Erythroblast (primary cell): ENCODE measurements at places on chromosomes 16 and 17.
A peak's percentile ranks its signal among the peaks of the same experiment; 100 is the strongest.

DNA sequence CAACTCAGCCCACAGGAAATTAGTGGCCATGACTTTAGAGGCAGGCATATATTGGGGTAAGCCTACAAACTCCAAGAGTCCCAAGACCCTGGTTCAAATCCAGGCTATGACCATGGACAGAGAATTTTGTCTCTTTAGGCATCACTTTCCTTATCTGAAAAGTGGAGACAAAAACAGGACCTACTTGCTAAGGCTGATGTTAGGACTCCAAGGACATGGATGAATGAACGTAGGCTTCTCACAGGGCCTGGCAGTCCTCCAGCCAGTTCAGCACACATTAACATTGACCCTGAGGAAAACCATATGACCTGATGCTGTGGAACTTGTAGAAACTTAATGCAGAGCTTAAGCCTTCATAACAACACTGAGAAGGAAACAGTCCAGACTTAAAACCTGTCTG lies 1.4 kb downstream of the FKBP10 start:
- no peak for DNase-seq

DNA sequence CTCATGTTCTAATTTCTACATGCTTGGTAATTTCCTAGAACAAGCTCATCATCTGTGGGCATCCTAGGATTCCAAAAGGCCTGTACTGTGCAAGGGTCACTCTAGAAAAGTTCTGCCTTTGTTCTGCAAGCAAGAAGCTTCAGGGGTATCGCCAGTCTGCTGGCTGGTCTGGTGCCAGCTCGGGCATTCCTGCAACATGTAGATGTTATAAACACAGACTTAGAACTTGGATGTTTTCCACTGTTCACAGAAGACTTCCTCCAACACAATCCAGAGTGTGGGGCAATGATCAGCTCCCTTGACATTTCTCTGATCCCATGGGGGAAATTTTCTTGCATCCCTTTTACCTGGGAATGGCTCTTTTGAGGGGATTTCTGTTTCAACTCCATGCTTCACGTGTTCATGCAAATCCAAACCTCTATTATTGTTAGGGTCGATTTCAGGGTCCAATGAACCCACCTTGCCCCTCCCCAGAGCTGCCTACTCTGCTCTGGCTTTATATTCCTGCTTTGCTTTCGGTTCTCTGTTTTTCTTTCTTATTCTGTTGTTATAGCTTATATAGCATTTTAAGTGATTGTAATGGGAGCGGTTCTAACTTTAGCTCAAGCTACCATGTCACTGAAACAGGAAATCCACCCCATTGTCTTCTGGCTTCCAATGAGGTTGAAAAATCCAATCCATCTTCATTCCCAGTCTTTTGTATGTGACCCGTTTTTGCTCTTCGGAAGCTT lies 25.3 kb downstream of the UBE2O start:
- no peak for DNase-seq

- DNase-seq: peak; percentile 67
These were observed 13.2 kb upstream of the CLUH start for GRCh38 chr17:2724784-2725164.

DNA sequence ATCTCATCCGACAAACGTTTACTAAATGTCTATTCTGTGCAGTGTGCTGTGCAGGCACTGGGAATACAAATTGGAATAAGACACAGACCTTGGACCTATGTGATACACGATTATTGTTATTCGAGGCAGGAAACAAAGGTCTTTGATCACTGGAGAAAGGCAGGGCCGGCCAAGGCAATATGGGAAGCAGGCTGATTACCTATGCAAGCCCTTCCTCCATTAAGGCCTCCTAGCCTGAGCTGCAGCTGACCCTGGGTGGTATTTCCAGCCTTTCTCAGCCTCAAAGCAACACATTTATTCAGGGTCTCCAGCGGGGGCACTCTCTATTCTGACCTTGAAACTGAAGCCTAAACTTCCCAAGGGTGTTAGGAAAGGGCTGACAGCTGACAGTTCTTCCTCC lies 13.4 kb downstream of the ST6GALNAC1 start:
- DNase-seq: no peak

DNA sequence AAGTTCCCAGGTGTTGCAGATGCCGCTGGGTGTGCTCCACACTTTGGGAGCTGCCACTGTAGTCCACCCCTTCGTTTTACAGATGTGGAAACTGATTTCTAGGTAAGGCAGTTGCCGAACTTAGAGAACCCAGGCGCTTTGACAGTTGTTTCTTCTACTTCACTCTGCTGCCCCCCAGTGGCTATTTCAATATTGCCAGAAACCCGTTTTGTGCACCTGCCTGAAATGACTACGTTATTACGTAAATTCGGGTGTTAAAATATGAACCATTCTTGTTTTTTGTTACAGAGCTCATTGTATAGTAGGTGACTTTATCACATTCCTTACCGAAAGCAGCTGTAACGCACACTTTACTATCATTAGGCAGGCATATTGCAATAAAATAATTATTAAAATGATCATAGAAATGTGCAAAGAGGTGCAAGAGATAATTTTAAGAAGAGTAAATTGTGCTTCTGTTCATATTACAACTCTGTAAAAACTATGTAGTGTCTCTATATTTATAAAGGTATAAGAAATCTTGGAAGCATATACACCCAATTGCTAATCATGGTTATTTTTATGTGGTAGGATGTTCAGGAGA lies 44.9 kb downstream of the OTOA start:
- peak; percentile 64 for DNase-seq

GRCh38 chr16:90044111-90044551 lies 24.9 kb upstream of the DBNDD1 start:
- DNase-seq: no peak

DNA sequence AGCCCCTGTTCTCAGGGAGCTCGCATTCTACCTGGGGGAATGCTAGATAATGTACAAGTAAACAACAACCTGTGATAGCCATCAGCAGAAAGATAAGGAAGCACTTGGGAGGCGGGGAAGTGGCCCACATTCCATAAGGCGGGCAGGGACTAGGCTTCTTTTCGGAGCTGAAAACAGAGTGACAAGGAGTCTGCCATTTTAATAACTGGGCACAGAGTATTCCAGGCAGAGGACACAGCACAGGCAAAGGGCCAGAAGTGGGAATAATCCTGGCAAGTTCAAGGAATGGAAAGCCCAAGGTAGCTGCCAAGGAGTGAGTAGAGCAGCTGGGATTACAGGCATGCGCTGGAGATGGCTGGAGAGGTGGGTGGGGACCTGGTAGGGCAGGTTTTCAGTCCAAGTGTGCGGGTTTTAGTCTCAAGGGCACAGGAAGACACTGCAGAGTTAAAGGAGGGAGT lies 24.3 kb downstream of the USP43 start:
- no peak for DNase-seq

DNA sequence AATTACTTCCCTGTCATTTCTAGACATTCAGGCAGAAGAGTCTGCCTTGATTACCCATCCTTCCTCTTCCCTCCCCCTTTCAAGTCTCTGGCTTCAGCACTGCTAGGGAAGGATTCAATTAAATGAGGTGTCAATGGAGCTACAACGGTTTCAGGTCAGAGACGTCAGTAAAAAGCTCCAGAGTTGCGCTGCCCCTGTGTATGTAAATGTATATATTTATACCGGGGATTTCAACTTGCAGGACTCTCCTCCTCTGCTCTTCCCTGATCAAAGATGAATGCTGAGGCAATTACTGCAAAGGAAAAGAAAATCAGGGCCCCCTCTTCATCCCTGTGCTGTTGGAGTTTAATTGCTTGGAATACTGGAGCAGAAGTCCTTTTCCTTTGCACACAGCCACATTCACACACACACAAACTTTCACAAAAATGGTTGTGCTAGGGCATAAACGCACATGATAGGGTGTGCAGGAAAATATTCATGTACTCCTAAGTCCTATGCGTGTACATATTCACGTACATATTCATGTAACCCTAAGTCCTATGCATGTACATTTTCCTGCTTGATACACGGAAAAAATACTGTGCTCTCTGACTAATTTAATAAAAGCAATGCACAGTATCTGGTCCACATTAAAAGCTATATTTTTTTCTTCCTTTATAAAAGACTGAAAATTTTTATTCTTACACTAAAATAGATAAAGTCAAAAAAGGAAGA lies 129.7 kb upstream of the PMFBP1 start:
- no peak for DNase-seq

- no peak for DNase-seq
These were observed 153.7 kb downstream of the RPTOR start for GRCh38 chr17:80698297-80698696.

DNA sequence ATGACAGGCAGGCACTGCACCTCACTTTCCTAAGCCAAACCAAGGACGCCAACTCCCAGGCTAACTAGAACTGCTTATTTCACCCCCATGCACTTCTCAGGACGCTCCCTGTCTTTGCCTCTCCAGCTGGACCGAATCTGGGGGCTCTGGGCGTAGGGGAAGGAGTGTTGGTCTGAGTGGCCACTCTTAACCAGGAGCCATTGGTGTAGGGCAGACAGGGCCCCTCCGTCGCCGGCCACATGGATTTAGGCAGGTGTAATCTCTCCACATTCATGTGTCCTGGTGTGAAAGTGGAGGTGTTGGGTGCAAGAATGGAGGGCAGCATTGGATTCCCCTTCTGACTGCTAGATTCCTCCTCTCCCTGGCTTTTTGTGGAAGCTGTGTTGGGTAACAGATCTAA lies 9.8 kb downstream of the ATP2C2 start:
- no peak for DNase-seq
